ENCODE measurements at places on chromosomes 1 and 21.

DNA sequence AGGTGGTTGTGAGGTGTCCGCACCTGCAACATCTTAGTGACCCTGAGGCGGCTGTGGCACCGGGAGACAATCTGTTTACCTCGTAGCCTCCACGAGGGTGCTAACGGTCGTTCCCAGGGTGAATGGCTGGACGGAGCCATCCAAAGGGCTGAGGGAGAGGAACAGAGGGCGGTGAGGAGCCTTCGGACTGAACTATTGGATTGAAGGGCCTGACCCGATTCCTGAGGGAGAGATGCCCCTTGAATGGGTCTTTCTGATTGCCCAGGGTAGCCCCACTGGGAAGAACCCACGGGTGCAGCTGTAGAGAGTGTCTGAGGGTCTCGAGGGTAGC is 2.3 kb downstream of the NR5A2 start:
- no peak for DNase-seq

DNA sequence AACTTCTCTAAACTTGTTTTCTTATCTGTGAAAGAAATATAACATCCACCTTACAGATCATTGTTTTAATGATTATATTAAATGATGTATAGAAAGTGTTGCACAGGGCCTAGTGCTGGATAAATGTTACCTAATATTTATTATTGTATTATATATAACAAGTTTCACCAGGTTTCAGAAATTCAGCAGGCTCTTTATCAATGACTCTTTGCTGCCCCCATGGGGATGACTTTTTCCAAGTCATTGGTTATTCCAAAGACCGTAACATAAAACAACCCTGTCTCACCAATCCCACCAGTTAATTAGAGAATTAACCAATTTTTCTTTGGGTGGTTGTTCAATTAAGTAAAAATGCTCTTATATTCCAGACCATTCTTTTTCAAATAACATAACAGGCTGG is 7.3 kb upstream of the DEDD start:
- DNase-seq, result no peak

- DNase-seq, result no peak
Observed at GRCh38 chr1:150511551-150511950, 3.6 kb downstream of the ECM1 start.

- no peak for DNase-seq
Observed at GRCh38 chr1:68016381-68016780, 34.0 kb downstream of the DIRAS3 start.

DNA sequence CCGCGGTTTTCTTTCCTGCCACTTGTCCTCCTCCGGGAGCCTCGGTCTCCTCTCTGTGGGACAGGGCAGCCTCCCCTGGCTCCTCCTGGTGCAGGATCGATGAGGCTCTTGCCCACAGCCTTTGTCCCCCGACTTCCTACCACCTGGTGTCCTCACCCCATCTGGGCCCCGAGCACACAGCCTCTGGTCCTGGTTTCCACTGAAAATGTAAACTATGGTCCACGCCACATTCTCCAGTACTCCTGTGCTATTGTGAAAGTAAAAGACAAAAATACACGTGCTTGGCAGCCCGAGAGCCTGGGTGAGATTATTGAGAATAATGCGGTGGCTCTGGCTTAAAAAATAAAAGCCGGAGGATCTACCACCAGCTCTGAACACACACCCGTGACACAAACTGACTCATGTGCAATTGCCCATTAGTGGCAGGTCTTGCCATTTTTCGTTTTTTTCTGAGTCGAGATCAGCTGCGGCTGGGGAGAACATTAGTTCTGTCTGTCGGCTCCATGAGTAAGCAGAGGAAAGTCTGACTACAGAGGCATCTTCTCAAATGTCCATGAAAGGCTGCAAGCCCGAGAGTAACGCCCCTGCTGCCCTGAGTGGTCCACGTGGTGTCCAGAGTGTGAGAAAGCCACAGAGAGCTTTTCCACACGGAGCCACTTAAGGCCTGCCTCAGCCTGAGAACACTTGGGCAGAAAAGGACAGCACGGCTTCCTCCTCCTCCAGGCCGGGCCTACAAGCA is 5.7 kb upstream of the COL6A2 start:
- no peak for DNase-seq

- no peak for DNase-seq
Observed at GRCh38 chr1:36253161-36253862, 29.1 kb downstream of the THRAP3 start.

DNA sequence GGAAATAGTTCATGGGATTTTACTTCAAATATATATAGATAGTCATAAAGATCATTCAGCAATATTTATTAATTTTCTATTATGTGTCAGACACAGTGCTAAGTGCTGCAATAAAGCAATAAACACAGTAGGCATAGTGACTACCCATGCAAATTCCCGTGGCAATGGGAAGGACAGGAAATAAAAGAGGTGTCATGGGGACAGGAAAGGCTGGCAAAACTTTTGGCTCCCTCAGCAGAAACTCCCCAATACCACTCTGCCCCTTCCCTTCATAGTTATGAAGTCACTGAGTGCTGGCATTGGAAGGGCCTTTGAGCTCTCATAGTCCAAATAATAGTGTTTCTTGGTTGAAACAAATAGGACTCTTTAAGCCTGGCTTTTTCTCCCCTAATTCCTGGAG is 104.4 kb upstream of the DPT start:
- DNase-seq, result no peak
